GM04503 (cell line): ENCODE measurements at places on chromosomes 5 and 9.

DNA sequence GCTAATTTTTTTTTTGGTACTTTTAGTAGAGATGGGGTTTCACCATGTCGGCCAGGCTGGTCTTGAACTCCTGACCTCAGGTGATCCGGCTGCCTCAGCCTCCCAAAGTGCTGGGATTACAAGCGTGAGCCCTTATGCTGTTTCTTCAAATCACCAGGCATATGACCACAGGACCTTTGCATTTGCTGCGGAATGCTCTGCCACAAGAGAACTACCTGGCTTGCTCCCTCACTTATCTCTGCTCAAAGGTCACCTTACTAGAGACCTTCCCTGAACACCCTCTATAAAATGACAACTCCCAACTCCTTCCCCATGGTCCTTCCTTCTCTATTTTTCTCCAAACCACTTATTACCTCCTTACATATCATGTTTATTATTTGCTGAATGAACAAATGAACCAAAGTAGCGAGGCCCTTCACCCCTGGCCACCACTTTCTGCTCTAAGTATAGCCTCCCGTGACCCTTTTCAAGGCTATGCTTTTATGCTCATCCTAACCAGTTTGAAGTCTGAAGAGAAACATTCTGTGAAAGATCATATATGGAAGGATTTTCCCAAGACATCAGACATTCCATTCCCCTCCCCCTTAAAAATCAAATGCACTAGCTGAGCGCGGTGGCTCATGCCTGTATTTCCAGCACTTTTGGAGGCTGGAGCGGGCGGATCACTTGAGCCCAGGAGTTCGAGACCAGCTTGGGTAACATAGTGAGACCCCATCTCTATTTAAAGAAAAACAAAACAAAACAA lies 1.3 kb downstream of the ZER1 start:
- no peak for DNase-seq

GRCh38 chr5:116419258-116419657 lies 155.4 kb downstream of the SEMA6A start:
- DNase-seq = no peak

DNA sequence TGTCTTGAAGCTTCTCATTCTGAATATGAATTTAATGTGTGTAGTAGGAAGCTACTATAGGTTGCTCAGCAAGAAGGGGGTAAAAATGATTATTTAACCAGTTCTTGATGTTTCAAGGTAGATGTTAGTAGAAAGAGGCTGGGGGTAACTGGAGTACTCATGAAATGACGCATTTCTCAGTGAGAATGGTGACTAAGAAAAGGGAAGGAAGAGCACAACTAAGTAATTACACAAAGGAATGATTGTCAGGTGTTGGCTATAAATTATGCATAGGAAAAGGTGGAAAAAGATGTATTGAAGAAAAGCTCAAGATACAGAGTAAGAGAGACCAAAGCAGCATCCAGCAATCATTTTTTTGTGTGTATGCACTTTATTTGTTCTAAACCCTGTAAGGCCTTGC lies 1.4 kb upstream of the PSIP1 start:
- DNase-seq = no peak

GRCh38 chr9:138040446-138041430 lies 163.2 kb downstream of the CACNA1B start:
- DNase-seq = no peak

GRCh38 chr5:134833340-134834032 lies 12.3 kb upstream of the C5orf24 start:
- no peak for DNase-seq

- DNase-seq = no peak
Observed at GRCh38 chr5:56145511-56145910, 87.6 kb downstream of the ANKRD55 start.

DNA sequence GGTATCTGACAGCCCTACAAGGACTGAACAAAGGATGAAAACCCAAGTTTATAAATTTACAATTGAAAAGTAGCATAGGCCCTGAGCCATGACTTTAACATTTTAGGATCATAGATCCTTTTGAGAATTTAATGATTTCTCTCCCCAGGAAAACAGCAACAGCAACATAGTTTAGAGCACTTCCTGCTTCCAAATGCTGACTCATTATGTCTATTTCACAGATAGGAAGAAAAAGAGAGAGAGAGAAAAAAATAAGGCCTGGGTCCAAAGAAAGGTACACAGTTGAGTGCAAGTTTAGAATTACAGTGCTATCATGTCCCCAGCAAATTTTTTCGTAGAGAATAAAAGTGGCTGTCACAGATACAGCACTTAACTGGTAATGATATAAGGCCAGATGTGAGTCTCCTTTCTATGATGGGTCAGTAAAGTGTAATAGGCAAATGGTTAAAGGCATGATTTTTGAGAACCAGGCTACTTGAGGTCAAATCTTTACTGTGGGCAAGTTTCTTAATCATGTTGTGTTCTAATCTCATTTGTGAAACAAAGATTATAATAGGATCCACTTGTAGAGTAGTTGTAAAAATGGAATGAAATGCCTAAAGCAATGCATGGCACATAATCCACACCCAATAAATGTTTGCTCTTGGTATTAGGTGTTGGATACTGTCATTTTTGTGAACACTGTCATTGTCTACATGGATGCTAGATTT lies 12.3 kb upstream of the PPP2R2B start:
- DNase-seq = no peak

- no peak for DNase-seq
Observed at GRCh38 chr5:177996660-177997318, 747 bp upstream of the PROP1 start.

DNA sequence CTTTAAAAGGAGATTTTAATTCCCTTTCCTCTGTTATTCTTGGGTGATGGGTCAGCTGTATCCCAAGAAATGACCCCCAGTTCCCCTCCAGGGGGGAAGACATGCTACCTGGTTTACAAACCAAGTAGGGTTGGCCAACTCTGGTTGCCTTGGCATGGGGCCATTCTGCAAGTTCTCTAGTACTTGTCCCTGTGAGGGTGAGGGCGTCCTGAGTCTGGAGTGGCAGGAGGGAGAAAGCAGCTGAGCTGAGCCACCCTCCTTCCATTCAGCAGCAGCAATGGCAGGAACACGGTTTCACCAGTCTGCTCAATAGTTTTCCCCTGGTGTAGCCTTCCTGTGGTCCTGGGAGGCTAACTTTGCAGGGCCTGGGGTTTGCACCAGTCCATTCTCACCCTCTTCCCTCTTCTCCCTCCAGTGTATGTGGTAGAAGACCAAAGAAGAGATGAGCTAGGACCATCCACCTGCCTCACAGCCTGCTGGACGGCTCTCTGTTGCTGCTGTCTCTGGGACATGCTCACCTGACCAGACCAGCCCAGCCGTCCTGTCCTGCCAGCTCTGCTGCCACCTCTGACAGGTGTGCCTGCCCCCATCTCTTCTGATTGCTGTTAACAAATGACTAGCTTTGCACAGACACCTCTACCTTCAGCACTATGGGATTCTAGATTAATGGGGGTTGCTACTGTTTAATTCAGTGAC lies 59.9 kb downstream of the PFDN1 start:
- no peak for DNase-seq

GRCh38 chr9:105459336-105459735 lies 11.5 kb downstream of the FSD1L start:
- no peak for DNase-seq

GRCh38 chr5:168611165-168611564 lies 32.0 kb upstream of the PANK3 start:
- no peak for DNase-seq

DNA sequence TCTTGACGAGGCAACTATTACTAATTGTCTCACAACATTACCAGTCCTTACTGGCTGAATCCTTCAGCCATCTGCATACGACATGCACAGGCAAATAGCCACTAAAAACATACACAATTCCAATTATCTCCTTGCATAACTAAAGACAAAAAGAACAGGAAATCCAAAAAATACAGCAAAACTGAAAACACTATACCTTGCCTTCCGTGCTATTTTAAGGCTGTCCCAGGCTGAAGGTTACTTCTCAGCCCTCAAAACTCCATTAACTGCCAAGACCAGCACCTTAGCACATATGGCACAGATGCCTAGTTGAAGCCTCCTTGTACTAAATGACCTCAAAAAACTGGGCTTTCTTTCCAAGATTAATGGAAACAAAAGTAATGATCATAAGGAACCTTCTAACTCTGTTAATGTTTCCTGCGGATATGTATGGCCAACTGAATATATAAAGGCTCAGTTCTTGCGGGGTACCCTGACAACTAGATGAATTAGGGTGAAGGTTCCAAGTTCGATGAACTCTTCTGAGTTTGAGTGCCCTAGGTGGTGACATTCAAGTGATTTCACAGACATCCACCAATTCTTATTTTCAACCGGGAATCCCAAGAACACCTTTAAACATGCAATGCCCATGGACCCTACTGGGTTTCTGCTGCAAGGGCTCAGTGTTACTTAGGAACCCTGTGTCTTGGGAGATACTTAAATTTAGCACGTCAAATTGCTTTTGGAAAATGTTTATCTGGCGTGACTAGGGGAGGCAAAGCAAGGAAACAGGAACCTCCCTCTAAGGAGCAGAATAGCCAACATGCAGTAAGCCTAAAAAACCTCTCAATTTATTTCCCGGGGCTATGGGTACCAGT lies 455.3 kb downstream of the RAB3C start:
- DNase-seq = no peak

DNA sequence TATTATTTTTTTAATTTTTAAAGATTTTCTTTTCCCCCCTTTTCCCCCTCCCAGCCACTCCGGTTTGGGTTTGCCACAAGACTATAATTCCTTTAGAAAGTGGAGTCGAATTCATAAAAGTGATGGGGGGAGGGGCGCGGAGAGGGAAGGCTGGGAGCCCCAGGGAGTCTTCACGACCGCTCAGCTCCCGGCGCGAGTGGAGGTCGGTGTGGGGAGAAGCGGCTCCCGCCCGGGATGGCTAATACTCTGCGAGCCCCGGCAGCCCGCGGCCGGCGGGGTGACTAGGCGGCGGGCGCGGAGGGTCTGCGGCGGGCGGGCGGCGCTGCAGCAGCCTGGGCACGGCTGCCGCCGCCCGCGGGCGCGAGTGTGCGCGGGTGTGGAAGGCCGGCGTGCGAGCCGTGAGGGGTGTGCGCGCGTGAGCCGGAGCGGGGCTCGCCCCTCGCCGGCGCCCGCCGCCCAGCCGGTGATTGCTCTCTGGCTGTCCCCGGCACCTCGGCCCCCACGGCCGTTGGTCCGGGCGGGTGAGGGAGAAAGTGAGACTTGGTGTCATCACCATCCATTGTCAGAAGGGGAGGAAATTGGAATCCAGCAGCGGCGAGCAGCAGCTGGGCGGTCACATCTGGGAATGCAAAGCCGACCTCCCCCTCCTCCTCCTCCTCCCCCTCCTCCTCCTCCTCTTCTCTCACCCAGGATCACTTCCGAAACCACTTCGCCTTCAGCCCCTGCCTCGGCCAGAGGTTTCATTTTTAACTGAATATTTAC lies at the start of gene PARP8:
Gene PARP8 (plus strand): TSS at position 377 of the 762 bp plus-strand sequence. CDS start 459 bp downstream, outside the sequence.
- no peak for DNase-seq

DNA sequence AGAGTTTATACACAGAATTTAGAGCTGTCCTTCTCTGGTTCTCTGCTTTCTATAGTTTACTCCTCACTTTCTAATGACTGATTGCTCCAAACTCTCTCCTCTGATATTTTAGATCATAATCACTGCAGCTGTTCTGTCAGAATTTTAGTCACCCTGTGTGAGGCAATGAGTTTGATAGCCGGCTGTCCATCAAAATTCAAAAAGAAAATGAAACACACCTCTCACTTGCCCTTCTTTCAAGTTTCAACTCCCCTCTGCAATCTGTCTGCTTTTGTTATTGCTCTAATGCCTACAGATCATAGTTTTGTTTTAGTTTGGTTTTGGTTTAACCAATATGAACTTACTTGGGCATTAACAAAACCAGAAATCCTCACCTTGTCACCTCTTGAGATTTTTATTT lies 23.3 kb upstream of the ABLIM3 start:
- no peak for DNase-seq

GRCh38 chr5:37882636-37883035 lies 42.8 kb upstream of the GDNF start:
- no peak for DNase-seq

DNA sequence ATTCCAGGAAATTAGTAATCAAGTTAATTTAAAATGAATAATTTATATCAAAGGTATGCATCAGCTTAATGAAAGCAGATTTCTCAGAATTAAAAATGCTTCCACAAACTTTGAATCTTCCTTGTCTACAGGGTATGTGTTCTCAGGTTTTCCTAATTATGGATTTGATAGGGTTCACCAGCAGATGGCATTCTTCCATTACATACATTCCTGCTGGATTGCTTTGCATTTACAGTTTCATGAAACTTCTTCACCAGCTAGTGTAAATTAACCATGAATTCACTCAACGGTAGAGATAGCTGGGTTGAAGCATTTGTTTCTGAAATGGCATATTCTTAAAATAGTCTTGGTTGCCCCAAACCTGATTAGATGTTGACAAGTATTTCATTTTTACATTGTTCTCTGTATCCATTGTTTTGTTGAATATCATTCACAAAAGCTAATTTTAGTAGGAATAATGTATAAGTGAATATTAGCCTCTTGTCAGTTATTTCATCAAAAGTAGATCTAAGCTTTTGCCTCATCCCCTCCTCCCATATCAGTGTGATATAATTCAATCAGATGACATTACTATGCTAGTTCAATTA lies 68.7 kb upstream of the WDR41 start:
- peak; percentile 1 for DNase-seq

GRCh38 chr5:180043377-180043776 lies 28.2 kb downstream of the RNF130 start:
- no peak for DNase-seq

DNA sequence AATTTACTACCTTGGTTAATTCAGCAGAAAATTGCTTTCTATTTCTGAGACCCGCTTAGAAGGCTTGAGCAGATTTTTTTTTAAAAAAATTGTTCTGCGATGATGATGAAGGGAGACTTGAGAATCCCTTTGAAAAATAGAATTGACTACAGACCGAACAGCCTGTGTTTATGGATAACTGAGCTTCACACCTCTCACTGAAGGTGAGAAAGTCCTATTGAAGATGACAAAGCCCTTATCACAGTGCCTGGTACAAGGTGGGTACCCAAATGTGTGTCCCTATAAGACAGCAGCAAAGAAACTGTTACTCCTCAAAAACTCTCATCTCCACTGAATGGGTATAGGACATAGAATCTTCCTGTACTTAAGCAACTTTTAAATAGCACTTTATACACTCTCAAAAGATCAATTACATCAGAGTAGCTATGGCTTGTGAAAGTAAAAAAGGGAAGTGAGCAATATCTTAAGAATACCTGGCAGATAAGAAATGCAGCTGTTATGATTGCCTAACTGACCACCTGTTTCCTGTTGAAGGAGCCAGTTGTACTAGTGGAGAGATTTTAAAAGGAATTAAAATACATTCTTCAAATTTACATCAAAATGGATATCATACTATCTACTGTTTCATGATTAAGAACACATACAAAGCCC lies 419.7 kb downstream of the CHSY3 start:
- no peak for DNase-seq

- no peak for DNase-seq
Observed at GRCh38 chr5:150500328-150500841, 7.5 kb upstream of the NDST1 start.
